Dorsolateral prefrontal cortex (tissue), 122 donors: ENCODE measurements at places on chromosomes 3 and 15. TPM values are rescaled to one million over a fixed set of nuclear protein-coding genes. Genes with fewer than 3 reads are reported as not detected.
A peak's percentile ranks its signal among the peaks of the same experiment; 100 is the strongest.

GRCh38 chr15:37015035-37015434, 85.3 kb downstream of the MEIS2 start:
- DNase-seq, result no peak

- DNase-seq, result no peak
Measured at GRCh38 chr3:164521139-164521538, 557.2 kb downstream of the SI start.

GRCh38 chr3:188595890-188596376, 442.0 kb downstream of the LPP start:
- DNase-seq, result no peak

GRCh38 chr3:106004826-106005225, 136.0 kb upstream of the CBLB start:
- no peak for DNase-seq

DNA sequence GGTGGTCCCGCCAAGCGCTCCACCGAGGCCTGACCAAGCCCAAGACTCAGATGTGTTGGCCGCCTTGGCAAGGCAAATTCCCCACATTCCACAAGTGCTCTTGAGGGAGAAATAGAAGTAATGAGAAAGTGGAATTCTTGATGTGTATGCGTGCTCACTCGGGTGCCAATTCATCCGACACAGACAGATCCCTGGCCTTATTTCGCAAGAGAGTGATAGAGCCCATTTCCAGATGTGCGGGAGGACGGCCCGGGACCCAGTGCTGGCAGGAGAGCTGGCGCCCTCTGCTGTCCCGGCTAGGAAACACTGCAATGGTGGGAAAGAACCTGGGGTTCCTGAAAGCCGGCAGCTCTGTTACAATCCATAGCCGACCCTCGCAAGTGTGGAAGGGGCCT, 76.0 kb downstream of the HMG20A start:
- DNase-seq, result peak; percentile 78

DNA sequence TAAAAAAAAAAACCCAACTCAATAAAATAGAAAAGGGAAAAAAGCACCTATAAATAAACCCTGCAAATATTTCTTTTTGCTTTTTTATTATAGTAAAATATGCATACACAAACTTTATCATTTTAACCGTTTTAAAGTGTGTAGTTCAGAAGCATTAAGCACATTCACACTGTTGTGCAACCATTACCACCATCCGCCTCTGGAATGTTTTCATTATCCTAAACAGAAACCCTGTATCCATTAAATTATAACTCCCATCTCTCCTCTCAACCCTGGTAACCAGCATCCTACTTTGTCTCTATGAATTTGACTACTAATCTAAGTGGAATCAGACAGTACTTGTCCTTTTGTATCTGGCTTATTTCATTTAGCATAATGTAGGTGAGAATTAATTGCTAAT, 15.0 kb downstream of the CDCP1 start:
- DNase-seq, result no peak

- DNase-seq, result no peak
Measured at GRCh38 chr15:82530006-82530405, 10.3 kb downstream of the RPS17 start.

DNA sequence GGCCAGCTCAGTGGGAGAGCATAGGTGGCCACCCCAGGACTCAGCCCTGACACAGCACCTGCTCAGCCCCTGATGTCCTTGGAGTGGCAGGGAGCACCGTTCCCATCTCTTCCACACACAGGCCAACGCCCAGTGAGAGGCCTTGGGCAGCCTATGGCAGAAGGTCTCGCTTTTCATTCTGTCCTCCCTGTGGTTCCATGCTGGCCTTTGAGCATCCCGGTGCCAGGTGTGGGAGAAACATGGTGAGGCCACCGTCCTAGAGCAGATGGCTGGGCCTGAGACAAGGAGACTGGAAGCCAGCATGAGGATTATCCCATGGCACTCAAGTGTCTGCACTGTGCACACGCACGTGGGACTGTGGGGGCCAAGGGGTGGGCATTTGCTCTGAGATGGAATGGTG, 25.1 kb downstream of the ADCY5 start:
- DNase-seq, result no peak

DNA sequence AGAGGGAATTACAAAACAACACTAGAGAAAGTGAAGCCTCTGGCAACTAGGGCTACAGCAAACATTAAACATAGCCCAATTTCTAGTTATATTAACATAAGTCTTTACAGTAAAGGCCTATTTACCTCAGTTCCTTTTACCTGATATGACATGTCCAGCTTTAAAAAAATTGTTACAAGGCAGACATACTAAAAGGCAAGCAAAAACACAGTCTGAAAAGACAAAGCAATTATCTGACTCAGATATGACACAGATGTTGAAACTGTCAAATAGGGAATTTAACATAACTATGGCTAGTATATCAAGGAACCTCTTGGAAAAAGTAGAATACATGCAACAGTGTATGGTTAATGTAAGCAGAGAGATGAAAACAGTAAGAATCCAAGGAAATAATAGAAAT, 238.6 kb downstream of the RAP2B start:
- no peak for DNase-seq

- no peak for DNase-seq
Measured at GRCh38 chr15:69805248-69805953, 292.3 kb downstream of the TLE3 start.

GRCh38 chr3:123602325-123602724, 17.5 kb upstream of the HACD2 start:
- no peak for DNase-seq

DNA sequence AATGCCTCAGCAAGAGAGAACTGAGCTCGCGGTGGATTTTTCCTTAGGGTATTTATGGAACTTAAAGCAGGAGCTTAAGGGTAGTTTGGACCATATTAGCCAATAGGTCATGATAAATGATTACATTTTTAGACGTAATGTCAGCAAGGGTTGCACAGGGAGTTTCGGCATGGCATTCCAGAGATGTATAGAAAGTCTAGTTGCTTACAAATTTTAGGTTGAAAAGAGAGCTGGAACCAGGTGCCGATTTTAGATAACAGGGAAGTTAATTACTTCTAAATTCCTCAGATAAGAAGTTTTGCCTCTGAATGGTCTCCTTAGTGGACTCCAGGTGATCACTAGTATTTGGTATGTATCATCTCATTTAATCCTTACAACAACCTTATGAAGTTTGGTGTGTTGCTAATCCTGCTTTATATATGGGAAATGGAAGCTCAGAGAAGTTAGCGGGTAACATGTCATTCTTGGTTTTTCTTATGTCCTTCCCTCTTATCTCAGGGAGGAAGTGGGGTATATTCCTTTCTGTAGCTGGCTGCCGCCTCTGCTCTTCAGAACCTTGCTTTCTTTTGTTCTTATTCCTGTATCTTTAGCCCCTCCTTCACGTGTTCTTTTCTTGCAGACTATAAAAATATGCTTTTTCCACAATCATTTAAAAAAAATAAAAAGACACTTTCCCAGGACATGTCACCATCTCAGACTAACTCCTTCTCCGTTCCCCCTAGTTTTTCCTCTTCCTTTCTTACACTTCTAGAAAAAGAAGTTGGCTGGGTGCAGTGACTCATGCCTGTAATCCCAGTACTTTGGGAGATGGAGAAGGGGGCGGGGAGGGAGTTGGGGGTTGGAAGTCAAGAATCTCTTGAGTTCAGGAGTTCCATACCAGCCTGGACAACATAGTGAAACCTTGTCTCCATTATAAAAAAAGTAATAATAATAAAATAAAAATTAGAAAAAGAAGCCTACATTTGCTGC, 25.7 kb downstream of the IQGAP1 start:
- DNase-seq, result no peak

DNA sequence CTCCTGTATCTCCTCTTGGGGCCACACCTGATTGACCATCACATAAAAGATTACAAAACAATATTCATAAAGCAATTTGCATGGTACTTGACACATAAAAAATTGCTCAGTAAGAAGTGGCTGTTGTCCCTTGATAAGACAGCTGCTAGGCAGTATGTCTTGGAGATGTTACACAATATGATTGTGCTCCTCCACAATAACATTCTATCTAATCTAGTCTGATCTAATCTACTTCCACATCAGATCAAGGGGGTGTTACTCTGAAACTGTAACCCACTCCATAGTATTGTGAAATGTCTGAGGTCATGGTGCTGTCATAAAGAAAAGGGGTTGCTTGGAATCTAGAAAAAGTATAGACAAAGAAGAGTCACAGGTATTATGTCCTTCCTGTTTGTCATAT, 23.4 kb upstream of the AQP9 start:
- DNase-seq, result no peak

DNA sequence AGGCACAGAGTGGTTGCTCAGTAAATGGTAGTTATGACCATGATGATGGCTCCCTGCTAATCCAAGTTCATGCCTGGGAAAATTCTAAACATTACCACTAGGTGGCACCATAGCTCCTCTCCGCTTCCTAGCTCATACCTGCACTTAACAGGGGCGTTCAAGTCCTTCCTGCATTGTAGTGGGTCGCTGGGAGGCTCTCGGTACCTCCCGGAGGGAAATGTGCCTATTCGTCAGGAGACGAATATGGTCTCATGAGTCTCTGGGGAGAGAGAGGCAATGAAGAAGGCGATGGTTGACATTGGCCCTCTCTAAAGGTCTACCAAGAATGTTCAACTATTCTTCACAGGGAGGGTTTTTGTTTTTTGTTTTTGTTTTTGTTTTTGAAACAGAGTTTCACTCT, 10.9 kb downstream of the MESP1 start:
- no peak for DNase-seq

- no peak for DNase-seq
Measured at GRCh38 chr3:88434001-88434400, 284.2 kb downstream of the C3orf38 start.

GRCh38 chr3:177995381-177996085, 540.7 kb upstream of the KCNMB2 start:
- DNase-seq, result no peak

DNA sequence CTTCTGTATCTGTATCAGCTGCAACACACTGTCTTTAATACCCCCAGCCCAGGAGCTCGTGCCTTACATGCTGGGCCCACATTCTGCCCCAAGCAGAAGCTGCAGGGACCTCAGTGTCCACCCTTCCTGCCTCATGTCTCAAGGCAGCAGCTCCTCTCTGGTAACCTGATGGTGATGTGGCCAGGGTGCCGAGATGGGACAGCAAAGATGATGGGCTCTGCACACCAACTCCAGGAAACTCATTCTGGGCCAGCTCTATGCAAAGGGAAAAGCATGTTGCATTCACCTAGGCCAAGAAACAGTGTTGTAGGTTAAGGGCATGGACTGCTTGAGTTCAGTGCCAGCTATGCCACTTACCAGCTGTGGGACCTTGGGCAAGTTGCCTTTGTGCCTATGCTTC, 79.5 kb upstream of the PRR23C start:
- no peak for DNase-seq

- DNase-seq, result no peak
Measured at GRCh38 chr3:13415997-13416793, 3.9 kb downstream of the NUP210 start.

DNA sequence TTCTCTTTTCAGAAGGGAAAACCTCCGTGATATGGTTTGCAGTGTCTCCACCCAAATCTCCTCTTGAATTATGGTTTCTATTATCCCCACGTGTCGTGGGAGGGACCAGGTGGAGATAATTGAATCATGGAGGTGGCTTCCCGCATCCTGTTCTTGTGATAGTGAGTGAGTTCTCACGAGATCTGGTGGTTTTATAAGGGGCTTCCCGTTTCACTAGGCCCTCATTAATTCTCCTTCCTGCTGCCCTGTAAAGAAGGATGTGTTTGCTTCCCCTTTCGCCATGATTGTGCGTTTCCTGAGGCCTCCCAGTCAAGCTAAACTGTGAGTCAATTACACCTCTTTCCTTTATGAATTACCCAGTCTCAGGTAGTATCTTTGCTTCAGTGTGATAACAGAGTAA, 692.7 kb upstream of the GRM7 start:
- no peak for DNase-seq

DNA sequence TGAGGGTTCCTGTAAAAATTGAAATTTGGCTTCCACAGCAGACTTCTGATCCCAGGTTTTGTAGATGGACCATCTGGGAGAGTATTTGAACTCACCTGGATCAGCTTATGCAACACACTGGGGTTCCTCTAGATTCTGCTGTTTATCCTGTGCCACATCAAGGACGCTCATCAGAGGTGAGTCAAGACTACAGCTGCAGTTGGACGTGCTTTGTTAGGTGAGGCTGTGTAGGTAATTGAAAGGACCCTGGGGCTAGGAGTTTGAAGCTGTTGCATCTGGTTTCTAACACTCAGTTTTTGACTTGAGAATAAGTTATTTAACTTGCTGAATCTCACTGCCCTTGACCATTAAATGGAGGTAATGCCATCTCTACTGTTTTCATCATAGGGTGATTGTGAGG, 394.2 kb downstream of the EDEM1 start:
- DNase-seq, result no peak

- no peak for DNase-seq
Measured at GRCh38 chr3:106862067-106862466, 515.2 kb upstream of the CCDC54 start.

GRCh38 chr3:143810953-143811265, 37.4 kb downstream of the SLC9A9 start:
- DNase-seq, result no peak

GRCh38 chr15:64143276-64143675, 8.3 kb upstream of the SNX22 start:
- no peak for DNase-seq

GRCh38 chr3:13077431-13078162, 4.4 kb upstream of the IQSEC1 start:
- DNase-seq, result peak; percentile 84

DNA sequence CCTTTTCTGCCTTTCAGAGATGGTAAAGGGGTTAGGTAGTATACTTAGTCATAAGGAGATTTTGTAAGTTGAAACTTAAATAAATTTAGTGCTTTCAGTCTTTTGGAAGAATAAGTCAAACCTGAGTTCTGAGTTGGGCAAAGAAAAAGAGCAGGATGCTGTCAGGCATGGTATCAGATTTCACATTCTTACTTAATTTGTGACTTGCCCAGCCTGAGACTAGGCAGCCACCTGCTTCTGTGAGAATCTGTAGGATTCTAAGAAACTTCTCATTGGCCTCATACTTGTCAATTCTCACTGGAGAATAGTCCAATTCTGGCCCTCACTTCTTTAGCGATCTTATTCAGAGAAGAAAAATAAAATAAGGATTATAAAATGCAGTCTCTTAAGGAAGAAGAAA, 577.5 kb downstream of the DIPK2A start:
- DNase-seq, result no peak

- no peak for DNase-seq
Measured at GRCh38 chr15:78067328-78068228, 9.9 kb downstream of the TBC1D2B start.

DNA sequence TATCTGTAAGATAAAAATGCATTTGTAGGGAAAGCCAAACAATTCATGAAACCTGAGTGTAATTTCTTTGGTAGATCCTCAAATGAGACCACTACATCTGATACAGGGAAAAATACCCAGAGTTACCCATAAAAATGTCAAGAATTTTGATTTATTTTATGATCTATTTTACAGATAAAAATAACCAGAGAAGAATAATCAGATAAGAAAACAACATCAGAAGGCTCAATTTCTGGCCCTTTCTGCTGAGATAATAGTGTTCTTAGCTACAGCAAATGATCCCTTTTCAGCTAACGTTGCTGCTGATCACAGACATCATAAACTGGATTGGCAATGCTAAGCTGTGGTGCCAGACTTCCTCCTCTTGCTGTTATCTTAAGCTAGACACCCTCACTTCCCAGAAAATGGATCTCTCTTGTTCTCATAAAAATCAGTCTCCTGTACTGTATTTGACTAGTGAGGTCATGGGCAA, 21.3 kb upstream of the TMEM108 start:
- no peak for DNase-seq

The SLC4A7 gene
- 86.8 TPM for total RNA-seq

The IMPG2 gene
- total RNA-seq, result 1.6 TPM

The CCDC39 gene
- 1.6 TPM for total RNA-seq

The MELTF gene
- 14.4 TPM for total RNA-seq

The TLR9 gene
- total RNA-seq, result 0.82 TPM

The RPP25 gene
- total RNA-seq, result 8.0 TPM

The PROS1 gene
- total RNA-seq, result 3.8 TPM

The LMCD1 gene
- total RNA-seq, result 8.2 TPM

The BMF gene
- 2.8 TPM for total RNA-seq

The PRSS50 gene
- total RNA-seq, result 0.38 TPM
